ENCODE measurements at places on chromosomes 4 and X.

- no peak for DNase-seq
Observed at GRCh38 chr4:187547316-187547715, 448.3 kb upstream of the ZFP42 start.

GRCh38 chr4:114811564-114812301 is 213.1 kb downstream of the UGT8 start:
- no peak for DNase-seq

- DNase-seq, result no peak
Observed at GRCh38 chr4:10673817-10674369, 10.7 kb downstream of the CLNK start.

GRCh38 chrX:68443155-68443868 is 10.0 kb upstream of the OPHN1 start:
- no peak for DNase-seq

DNA sequence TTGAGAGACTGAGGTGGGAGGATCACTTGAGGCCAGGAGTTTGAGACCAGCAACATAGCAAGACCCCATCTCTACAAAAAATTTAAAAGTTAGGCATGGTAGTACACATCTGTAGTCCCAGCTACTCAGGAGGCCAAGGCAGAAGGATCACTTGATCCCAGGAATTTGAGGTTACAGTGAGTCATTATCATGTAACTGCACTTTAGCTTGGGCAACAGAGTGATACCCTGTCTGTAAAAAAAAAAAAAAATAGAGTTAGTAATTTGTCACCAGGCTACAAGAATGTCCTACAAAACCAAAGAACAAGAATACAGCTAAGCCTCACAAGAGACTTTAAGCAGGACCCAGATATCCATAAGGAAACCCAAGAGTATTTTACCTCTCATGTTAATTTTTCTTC is 27.0 kb upstream of the RAB28 start:
- no peak for DNase-seq

GRCh38 chr4:25923745-25924144 is 9.7 kb downstream of the SMIM20 start:
- DNase-seq, result no peak

- no peak for DNase-seq
Observed at GRCh38 chr4:77332696-77333270, 175.8 kb downstream of the CCNG2 start.

DNA sequence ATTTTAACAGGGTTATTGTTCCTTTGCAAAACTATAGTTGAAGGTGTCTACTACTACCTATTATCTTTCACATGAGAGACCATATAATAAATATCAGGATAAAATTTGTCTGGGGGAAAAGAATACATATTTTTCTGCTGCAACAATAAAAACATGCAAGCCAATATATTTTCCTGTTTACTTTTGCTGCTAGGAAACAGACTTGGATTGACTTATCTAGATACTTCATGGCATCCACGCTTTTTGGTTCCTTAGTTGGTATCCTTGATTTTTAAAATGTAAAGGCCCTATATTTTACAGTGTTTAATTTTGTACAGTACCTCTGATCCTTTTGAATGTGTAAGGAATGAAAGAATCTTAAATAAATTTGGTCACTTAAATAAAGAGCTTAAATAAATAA is 150.6 kb downstream of the GPC3 start:
- DNase-seq, result no peak

GRCh38 chr4:88179261-88179660 is 20.8 kb upstream of the ABCG2 start:
- no peak for DNase-seq

Data from Ammon's horn (tissue), 1 donor.